ENCODE measurements at places on chromosomes 12 and 14.

DNA sequence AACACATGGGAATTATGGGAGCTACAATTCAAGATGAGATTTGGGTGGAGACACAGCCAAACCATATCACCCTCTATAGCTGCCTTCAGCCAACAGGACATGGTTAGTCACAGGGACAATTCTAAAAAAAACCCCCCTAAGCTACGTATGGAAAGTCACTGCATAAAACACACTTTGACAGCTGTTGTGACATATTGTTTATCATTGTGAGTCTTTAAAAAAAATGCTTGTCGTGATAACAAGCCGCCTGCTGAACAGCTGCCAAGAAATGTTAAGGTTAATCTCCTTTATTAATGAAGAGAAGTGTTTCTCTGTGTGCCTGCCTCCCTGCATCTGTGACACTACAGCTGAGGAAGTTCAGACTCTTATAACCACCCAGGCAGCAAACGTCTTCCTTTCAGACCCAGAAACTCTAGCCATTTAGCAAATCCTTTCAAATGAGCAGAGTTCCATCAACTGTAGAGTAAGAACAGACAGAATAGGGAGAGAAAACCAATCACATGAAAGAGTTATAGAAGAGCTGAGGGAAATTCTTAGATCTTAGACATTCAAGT lies 1459.6 kb upstream of the TMEM132C start:
- no peak for DNase-seq

- DNase-seq: no peak
Measured at GRCh38 chr14:92944976-92945375, 22.0 kb downstream of the CHGA start.

GRCh38 chr12:116595186-116595585 lies 36.0 kb downstream of the MAP1LC3B2 start:
- peak; percentile 59 for DNase-seq

DNA sequence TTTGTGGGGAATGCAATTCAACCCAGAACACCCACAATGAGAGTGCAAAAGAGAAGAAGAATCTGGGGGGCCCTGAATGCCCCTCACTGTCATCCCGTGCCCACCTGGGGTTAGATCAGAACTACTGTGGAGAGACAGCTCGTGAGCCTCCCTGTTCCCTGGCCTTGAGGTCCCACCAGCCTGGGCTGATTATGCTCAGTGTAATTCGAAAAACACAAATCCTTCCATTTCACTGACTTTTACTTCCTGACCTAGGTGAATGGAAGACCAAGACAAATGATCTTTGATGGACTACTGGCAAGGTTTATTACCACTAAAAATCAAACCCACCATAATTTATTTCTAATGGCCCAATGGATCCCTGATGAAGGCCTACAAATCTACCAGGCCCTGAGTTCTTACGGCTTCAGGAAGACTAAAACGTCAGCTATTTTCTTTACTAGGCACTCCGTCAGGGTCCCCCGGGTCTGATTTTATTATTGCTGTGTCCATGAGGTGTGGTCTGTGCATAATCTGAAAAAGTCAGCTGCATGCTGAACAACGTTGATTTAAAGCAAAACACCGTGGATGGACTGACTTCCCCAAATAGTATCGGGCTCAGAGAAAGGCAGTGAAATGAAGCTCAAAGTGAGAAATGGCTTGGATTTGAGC lies 44.9 kb upstream of the RMST start:
- no peak for DNase-seq

- DNase-seq: no peak
Measured at GRCh38 chr12:79818856-79819255, 116.0 kb downstream of the PPP1R12A start.

DNA sequence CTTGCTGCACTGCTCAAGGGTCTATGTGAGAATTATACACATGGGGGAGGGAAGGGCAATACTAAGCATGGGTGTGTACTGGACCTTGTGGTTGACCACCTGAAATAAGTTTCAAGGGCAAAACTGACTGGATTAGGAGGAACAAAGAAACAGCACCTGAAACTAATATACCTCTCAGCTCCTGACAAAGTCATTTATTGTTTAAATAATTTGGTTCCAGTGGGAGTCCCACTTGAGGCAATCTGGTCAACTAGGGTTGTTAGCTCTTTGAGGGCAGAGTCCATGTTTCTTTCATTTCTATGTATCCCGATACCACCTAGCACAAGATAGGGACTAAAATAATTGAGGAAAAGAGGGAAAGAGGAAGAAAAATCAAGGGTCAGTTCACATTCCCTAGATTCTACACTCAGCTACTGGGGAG lies 45.5 kb downstream of the STXBP6 start:
- DNase-seq: no peak
